OCI-M1 (cell line): ENCODE measurements at places on chromosomes 5 and 9.

- DNase-seq, result no peak
These were observed 58.6 kb upstream of the LMNB1 start for GRCh38 chr5:126718236-126718868.

GRCh38 chr9:70081120-70081495 lies 37.5 kb downstream of the MAMDC2 start:
- no peak for DNase-seq

GRCh38 chr9:13053504-13053903 lies 226.0 kb downstream of the MPDZ start:
- no peak for DNase-seq

DNA sequence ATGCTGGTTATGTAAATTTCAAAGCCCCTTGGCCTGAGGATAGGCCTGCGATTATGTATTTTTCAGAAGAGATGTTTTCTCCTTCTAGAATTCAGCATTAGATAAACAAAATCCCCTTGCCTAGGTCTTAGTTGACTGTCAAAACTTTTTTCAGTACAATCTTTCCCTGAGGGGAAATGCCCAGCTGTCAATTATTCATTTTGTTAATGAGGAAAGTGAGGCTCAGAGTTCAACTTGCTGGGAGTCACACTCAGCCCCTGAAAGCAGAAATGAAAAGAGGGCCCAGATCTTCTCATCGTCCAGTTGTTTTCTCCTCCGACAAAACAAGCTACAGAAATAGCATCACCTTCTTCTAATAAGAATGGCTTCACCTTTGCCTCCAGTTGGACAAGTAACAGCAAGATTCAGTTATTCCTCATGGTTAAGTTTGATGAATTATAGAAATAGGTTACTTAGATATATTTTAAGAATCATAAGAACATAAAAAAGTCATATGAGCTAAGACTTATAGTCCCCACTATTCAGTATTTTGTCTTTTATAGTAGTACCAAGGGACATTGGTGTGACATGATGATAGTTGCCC lies 627.1 kb upstream of the WWC1 start:
- DNase-seq, result no peak

DNA sequence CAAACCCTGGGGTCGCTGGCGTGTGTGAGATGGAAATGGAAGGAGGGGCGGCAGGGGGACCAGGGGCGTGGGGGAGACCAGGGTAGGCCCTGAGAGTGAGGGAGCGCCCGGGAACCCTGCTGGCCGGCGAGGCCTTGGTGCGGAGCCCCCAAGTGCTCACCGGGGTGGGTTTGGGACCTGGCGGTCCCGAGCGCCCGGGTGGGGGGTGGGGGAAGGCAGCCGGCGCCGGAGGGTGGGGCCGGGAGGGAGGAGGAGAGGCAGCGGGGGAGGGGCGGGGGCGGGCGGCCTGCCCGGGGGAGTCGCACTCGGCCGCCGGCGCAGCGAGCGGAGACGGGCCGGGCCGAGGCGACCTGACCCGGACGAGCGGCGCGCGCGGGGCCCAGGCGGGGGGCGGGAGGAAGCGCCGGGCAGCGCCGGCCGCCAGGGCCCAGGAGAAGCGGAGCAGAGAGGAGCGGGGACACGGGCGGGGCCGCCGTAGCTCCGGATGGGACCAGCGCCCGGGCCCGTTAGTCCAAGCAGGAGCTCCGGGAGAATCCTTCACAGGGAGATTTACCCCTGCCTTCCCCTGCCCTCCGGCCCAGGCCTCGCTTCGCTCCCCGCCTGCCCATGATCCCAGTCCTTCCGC lies at the start of gene NPR2:
Gene NPR2, plus strand, starts transcription at position 295 of the 625 bp plus-strand sequence. CDS start 818 bp downstream, outside the sequence.
- no peak for DNase-seq

- DNase-seq, result peak; percentile 68
These were observed 118.1 kb downstream of the DPYSL3 start for GRCh38 chr5:147391781-147392180.

DNA sequence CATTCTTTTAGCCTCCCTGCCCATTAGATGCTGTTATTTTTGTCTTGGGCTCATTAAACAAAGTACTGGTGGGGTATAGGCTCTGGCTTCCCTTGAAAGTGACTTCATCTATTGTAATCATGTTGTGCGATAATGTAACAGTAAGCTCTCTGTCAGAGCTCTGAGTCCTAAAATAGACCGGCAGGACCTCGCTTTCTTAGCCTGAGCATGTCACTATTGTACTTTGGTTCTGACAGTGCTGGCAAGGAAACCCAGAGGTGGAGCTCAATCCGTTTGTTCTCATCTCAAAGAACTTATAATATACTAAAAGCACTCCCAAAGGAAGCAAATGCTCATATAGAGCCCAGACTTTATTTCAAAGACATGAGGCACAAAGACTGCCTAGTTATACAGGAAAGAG lies 339.1 kb upstream of the CCNH start:
- no peak for DNase-seq

DNA sequence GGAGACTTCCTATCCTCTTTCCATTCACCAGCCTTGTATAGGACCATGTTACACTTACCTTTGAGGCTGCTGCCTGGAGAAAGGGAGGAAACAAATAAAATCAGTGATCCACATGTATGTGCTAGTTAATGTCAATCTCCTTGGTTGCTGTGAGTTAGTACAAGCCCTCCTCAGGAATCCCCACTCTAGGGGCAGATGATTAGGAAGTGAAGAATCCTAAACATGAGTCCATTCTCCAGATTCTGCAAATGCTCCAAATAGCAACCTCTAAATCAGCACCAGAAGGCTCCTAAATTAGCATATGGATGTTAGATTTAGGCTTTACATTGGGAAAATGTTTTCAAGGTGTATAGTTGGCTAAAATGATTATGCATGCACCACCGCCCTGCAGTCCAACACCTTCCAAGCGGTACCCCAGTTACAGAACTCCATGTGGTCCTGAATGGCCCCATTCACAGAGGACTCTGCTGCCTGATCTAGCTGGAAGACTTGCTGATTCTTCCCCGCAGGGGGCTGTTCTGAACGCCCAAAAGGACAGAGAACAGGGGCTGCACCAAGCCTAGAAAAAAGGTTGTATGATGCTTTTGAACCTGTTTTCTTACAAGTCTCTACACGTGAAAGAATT lies 123.2 kb downstream of the TLE1 start:
- DNase-seq, result no peak

GRCh38 chr5:153813901-153814300 lies 224.8 kb downstream of the FAM114A2 start:
- no peak for DNase-seq

DNA sequence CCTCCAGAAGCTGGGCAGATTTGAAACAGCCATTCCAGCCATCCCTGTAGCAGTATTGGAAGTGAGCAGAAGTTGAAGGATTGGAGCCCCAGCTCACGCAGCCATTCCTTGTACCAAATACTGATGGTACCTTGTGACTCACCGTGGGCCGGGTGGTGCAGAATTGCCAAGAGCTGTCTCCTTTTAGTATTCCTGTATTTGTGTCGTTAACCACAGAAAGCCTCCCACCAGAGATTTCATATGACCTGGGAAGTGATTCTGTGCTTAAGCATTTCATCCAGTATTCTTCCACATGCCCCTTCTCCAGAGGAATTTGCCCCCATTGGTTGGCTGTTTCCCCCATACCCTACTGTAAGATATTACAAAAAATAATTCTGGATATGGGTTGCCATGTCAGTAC lies 17.7 kb upstream of the TLX3 start:
- DNase-seq, result no peak

- DNase-seq, result no peak
These were observed 1104.8 kb upstream of the COX7C start for GRCh38 chr5:85512896-85513295.

GRCh38 chr5:177552839-177553455 lies 1.4 kb downstream of the FAM193B start:
- DNase-seq, result no peak

- no peak for DNase-seq
These were observed 855 bp downstream of the MCC start for GRCh38 chr5:113487416-113487780.

DNA sequence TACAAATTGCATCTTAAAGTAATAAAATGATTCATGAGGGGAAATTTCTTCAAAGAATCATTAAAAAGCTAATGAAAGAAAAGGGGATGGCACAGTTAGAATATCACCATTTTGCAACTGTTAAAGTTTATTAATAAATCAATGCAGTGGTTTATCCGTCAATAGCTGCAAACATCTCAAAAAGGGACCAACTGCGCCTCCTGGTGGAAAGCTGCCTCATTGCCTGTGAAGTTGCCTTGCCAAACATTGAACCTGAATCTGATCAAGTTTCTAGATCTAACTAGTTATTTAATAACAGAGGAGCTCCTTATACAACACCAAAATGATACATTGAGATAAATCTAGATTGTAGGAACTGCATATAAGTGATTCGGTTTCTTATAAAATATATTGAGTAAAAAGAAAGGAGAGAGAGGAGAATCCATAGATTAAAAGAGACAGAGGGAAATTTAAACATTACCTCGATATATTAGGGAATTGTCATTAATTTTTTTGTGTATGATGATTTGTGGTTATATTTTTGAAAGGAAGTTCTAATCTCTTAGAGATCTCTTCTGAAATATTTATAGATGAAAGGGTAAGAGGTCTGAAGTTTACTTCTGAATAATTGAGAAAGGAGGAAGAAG lies 6.9 kb upstream of the NDUFB6 start:
- peak; percentile 86 for DNase-seq

- no peak for DNase-seq
These were observed 421.0 kb downstream of the KDM4C start for GRCh38 chr9:7178729-7179128.

GRCh38 chr5:92991581-92992067 lies 589.4 kb downstream of the NR2F1-AS1 start:
- DNase-seq, result no peak

GRCh38 chr9:37104183-37104889 lies 16.0 kb upstream of the ZCCHC7 start:
- peak; percentile 61 for DNase-seq

DNA sequence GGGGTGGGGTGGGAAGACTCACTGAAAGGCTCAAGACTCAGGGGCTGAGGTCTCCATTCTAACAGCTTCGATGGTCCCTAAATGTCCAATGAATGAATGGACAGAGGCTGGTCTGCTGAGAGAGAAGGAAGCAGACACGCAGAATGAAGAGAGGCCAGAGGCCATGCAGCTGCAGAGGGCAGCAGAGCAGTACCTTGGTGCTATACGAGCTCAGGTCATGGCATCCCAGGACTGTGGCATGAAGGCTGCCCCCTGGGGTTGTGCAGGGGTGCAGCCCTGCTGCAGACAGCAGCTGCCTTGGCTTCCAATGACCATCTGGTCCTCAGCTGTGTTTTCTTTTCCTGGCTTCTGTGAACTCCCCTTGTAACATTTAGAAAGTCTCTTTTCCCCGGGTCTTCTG lies 15.2 kb upstream of the CORO2A start:
- DNase-seq, result no peak

- DNase-seq, result no peak
These were observed 80.5 kb upstream of the GLIS3 start for GRCh38 chr9:4380406-4380805.

- no peak for DNase-seq
These were observed 110.1 kb downstream of the FOXD1 start for GRCh38 chr5:73338256-73339050.

DNA sequence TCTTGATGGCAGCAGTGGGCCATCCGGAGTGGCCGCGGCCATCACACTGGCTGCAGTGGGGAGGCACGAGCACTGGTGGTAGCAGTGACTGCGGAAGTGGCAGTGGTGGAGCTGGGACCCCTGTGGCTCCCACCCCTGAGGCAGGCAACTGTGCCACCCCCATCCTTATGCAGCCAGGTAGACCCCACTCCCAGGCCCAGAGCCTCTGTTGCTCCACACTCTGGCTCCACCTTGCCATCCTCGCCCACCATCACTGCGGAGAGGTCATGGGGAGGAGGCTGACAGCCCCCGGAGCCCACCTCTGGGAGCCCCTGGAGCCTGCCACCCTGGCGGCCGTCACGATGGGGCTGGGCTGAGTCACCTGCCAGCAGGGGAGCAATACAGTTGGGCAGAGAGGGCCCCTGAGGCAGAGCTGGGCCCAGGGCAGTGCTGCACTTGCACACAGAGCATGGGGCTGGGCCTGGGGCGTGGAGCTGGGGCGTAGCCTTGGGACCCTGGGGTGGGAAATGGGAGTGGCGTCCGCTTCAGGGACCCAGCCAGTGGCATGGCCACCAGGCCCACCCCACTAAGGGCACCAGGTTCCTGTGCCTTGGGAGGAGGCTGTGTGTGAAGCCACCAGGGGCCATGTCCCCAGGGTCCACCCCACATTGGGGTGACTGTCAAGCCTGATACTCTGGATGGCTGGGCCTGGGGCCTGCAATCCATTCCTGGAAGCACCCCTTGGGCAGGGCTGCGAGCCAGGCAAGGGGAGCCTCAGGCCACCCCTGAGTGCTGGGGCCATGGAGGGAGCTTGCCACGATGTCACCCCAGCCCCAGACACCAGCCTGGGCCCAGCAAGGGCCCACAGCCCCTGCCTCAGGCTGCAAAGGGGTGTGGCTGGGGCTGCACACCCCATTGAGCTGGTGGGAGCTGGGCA lies 7.7 kb downstream of the AMBP start:
- no peak for DNase-seq

DNA sequence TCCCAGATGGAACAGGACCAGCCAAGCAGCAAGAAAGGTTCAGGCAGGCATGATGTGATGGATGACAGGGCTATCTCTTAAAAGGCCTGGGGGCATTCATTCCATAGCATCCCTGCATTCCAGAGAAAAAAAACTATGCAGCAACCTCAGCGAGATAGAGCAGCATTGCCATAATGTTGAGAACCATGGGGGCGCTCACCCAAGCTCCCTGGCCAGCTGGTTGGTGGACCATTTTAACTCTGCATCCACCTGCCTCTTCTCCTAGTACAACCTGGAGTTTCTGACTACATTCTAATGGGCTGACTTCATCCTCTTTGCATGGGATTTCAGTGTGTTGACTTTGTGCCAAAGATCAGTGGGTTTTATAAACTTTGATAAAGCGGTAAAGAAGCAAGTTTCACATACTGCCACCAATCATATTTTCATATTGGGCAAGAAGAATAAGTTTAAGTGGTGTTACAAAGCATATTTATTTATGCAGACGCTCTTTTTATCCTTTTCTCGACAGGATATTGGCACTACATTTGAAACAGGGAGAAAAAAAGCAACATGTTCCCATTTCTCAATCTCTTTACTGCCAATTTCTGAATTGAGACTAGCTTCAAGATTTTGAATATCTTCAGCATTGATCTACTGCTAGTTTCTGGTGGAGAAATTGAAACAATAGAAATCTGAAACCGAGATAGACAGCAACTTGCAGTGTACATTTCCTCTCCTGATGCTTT lies 378.3 kb upstream of the WWC1 start:
- no peak for DNase-seq
